Thoracic aorta (tissue), 2 donors: ENCODE measurements at places on chromosomes 3 and 15.

DNA sequence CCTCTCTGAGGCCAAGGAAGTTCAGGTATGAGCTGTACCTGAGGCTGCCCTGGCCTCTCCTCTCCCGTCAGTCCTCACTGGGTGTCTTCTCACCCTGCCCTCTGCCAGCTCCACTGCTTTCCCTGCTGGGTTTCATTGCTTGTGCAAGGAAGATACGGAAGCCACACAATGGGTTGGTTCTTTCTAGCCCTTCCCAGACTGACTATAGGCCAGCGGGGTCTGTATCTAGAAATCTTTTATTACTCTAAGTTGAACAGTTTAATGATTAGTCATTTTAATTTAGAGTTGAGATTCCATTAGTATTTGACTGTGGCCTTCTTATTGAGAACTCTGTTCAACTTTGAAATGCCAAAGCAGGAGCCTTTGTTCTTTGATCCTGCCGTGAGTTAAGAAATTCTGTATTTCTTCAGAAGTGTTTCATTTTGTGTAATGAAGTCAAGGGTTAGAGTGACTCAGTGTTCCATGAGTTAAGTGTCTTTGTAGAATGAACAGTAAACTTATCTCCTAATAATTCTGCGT is 16.2 kb downstream of the C3orf62 start:
- no peak for DNase-seq

- DNase-seq: no peak
These were observed 673.2 kb upstream of the BCHE start for GRCh38 chr3:166510382-166510781.

DNA sequence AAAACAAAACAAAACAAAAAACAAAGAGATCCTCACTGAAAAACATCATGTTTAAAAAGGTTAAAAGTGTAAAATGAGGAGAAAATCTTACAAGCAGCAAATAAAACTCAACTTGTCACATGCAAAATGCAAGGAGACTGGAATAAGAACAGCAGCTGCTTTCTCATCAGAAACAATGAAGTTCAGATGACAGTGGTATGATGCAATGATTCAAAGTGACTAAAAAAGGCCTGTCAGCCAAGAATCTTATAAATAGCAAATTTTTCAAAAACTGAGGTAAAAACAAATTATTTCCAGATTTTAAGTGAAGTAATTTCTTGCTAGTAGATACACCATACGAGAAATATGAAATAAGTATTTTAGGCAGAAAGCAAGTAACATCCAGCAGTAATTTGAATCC is 68.6 kb upstream of the EPHA3 start:
- no peak for DNase-seq

DNA sequence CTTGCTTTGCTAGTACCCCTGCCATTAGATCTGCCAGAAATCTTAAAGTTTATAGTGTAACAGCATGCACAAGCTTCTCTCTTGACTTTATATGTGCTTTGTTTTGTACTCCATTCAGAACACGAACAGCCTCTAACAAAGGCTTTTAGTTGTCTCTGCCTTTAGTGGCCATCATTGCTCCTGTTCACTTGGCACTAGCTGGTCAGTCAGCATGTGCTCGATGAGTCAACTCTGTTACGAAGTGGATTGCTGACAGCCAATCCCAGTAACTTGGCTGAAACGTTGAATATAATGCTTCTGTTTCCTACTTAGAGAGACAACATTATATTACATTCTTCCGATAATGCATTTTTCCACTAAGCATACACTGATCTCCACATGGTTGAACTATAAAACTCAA is 349.2 kb downstream of the NAALADL2 start:
- DNase-seq: no peak

DNA sequence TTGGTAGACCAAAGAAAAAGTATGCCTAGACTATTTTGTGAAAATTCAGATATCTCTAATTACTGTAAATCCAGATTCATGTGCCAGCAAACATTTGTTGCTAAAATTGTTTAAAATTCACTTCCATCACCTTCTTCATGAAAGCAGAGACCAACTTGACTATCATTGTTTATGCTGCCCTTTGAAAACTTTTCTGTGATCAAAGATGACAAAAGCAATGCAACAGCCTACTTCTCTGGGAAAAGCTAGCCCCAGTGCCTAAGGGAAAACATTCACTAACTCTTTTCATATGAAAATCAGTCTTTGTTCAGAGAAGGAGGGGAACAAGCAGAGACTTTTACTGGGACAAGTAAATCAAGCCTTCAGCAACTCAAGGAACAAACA is 178.0 kb upstream of the P2RY1 start:
- no peak for DNase-seq

DNA sequence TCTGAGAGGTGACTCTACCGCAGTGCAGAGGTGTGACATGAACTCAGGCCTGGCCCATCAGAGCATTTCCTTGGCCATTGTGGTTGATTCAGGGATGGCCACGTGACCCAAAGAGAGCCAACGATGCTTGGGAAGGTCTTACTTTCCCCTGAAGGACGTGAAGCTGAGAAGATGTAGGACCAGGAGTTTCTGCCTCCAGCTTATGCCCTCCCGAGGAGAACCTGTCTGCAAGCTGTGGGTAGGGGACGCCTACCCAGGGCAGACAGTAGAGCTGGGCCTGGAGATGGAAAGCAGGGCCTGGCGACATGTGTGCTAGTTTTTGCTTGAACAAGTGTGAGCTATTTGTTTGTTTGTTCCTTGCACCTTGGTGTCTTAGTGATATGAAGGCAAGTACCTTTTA is 89.4 kb downstream of the RPLP1 start:
- DNase-seq: no peak

DNA sequence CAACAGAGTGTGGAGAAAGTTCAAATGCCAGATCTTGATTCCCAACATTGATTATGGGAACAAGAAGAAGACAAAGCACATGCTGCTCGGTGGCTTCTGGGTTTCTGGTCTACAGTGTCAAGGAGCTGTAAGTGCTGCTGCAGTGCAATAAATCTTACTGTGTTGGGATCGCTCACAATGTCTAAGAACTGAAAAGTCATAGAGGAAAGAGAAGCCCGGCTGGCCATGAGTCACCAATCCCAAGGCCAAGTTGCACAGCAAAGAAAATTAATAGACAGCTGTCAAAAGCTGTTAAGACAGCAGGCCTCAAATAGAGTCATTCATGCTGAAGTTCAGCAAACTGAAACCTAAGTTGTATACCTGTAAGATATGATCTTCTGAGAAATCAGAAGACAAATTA is 33.2 kb upstream of the SPPL2A start:
- no peak for DNase-seq

GRCh38 chr3:147483578-147483977 is 74.4 kb downstream of the ZIC1 start:
- DNase-seq: no peak

DNA sequence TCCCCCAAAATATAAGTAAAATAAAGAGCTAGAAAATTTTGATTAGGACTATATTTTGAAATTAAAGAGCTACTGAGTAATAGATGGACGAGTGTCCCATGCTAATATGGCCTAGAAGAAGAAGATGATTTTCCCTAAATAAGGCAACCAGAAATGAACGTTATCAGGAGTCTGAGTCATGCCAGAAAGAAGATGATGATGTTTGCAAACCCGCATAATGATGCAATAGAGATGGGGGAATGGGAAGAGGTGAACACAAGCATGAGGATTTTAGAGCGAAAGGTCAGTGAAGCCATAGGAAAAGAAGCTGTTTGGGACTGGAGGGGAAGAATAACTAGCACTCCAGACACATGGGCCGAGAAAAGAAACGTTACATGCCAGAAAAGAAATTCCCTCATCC is 71.7 kb downstream of the FGF12 start:
- no peak for DNase-seq

GRCh38 chr15:96171853-96172296 is 158.6 kb upstream of the NR2F2 start:
- DNase-seq: no peak

GRCh38 chr15:68599560-68600071 is 20.8 kb downstream of the CORO2B start:
- DNase-seq: no peak

- no peak for DNase-seq
These were observed 12.5 kb downstream of the SPINK8 start for GRCh38 chr3:48320996-48321395.

- DNase-seq: no peak
These were observed 245.4 kb upstream of the CBLB start for GRCh38 chr3:106114220-106114619.

- no peak for DNase-seq
These were observed 168.4 kb downstream of the TUSC7 start for GRCh38 chr3:116877968-116878367.

DNA sequence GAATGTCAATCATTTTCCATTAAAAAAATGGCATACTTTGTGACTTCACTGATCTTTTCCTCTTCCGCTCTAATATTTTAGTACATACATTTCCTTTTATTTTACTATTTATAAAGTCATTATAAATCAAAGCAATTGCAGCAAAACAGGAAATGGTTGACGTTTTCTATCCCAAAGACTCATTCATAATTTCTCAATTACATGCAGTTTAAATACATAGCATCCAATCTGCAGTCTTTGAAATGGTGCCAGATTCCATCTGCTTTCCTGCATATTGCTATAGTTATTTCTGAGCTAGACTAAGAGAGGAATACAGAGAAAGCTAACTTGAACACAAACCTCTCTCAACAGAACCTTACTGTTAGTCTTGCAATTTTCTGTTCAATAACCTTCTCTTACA is 179.8 kb downstream of the ZPLD1 start:
- no peak for DNase-seq

DNA sequence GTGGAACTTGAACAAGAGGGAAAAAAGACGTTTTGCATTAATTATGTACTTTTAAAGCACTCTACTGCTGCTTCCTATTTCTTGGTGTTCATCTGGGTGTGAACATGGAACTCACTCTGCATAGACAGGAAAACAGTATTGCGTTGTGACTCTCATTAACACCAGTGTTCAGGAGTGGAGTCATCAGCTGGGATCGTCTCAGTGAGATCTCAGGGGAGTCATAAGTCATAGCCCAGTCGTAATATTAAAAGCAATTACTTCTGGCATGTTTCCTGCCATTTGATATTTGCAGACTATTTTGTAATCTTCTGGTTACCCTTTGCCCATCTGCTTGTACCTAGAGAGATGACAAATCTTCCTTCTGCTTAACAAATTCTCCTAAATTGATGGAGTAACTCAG is 462.0 kb upstream of the ATP11B start:
- DNase-seq: no peak

DNA sequence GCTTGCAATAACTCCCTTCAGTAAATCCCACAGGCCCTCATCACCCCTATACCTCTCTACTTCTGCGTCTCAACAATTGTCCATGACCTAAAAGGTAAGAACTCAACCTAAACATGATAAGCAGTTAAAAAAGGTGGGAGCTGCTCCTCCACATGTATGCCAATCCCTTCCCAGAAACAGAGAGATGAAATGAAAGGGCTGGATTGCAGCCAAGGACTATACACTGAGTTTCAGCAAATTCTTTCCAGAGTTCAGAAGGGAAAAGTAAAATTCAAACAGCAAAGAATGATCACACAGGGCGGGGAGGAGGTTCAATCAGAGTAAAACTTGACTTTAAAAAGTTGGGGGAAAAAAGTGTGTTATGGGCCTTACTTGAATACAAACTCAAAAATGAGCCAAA is 27.5 kb downstream of the PLOD2 start:
- no peak for DNase-seq
